ENCODE measurements at places on chromosomes 3 and 15.

- DNase-seq, result no peak
These were observed 6.8 kb upstream of the NCKIPSD start for GRCh38 chr3:48692551-48692950.

DNA sequence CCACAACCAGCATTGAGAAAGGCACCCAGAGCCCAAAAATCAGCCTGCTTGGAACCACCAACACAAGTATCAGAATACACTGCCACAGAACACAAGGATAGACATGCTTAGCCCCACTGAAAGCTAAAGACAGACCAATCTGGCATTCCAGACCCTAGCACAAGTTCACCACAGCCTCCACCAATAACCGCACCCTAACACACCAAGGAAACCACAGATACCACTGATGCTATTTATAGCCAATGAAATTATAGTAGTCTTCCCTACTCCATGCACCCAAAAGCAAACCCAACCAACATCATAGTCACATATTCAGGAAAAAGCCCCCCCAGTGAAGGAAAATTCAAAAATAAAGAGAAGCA lies 83.9 kb upstream of the STT3B start:
- no peak for DNase-seq

- no peak for DNase-seq
These were observed 17.0 kb downstream of the ANKDD1A start for GRCh38 chr15:64928626-64929220.

GRCh38 chr3:16728770-16729745 lies 123.8 kb upstream of the DAZL start:
- DNase-seq, result no peak

- DNase-seq, result no peak
These were observed 9.4 kb downstream of the SNX1 start for GRCh38 chr15:64105113-64105704.

GRCh38 chr3:10395671-10396070 lies 74.8 kb upstream of the SEC13 start:
- DNase-seq, result peak; percentile 13

GRCh38 chr3:190088890-190089289 lies 31.8 kb downstream of the P3H2 start:
- DNase-seq, result no peak

DNA sequence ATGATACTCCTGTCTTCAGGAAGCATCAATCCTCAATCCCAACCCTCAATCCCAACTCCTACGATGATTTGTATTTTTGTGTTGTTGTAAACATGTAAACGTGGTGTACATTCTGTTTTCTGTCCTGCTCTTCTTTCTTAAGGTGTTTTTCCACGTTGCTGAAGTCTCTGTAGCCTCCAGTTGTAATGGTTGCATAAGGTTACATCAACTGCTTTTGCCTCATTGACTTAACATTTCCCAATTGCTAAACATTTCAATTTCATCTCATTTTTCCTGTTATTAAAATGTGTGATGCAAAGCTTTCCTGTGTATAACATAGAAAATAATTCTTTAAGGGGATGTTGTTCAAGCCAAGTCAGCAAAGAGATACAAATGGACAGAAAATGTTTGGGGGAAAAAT lies 33.4 kb downstream of the HRH1 start:
- no peak for DNase-seq

DNA sequence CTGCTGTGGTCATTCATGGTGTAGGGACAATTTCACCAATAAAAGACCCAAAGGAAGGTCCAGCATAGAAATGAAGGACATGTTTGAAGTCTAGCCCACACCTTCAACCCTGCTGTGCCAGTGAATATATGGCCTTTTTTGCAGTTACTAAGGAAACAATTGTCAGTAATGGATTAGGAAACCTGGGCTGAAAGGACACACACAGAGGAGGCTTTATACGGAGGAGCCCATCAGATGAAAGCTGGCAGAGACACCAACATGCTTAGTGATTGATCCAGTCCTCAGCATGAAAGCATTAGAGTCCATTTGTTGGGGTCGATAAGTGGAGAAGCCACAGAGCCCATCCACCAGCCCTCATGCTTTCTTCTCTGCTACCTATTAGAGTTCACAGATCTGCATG lies 584.3 kb downstream of the AGBL1 start:
- DNase-seq, result no peak

DNA sequence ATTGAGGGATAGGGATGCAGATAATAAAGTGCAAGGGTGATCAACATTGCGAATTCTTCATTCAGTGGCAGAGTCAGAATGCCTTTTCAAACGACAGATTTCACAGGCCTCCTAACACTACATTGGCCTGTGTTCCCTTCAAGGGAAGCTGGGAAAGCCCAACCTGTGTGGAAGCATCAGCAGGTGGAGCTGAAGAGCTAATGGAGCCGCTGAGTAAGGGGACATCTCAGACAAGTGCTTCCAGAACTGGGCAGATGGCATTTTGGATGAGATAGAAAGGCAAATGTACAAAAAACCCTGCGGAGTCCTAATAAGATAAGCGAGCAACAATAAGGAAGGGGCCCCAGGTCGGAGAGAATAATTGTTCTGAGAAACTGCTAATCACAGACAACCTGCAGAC lies 8.5 kb upstream of the SLC24A5 start:
- no peak for DNase-seq

DNA sequence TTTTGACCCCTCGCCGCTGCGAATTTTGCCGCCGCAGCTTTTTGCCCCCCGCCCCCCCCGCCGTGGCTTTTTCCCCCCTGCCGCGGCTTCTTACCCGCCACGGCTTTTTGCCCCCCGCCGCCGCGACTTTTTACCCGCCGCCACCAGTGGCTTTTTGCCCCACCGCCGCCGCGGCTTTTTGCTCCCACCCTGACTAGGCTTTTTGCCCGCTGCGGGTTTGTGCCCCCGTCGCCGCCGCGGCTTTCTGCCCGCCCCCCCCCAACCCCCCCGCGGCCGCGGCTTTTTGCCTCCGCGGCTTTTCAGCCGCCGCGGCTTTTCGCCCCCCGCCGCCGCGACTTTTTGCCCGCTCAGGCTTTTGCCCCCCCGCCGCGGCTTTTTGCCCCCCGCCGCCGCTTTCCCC lies 598.1 kb downstream of the GOLGA6L6 start:
- no peak for DNase-seq

GRCh38 chr15:80934761-80935221 lies 54.8 kb downstream of the MESD start:
- DNase-seq, result no peak

DNA sequence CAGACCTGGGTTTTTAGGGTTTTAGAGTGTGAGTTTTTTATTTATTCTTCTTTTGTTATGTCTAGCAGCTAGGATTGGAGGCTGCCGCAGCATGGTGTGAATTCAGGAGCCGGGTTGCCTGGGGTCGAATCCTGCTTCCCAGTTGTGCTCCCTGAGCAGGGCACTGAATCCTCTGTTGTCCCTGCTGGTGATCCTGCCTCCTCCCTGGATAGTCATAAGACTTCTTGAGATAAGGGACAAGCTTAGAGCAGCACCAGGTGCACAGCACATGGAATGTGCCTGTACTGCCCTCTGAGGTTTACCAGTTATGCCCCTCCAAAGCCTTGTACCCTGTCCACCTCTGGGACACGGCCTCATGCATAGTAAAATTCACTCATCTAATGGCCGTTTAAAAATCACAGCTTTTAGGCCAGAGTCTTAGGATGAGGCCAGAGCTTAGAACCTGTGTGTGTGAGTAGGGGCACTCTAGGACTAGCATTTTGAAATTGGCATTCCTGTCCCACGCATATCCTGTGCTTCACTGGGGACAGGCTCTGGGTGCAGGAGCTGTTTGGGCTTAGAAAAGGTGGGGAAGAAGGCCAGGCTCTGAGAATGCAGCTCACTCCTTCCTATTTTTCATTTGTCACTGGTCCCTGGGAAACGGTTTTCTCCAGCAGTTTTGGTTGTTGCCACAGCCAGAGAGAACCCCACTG lies 47.7 kb downstream of the CHCHD6 start:
- DNase-seq, result no peak

GRCh38 chr15:73677146-73677607 lies 7.0 kb upstream of the CD276 start:
- peak; percentile 43 for DNase-seq
